Activated CD4-positive, CD25-positive, alpha-beta regulatory T cell (primary cell): ENCODE measurements at places on chromosomes 6 and 20.

DNA sequence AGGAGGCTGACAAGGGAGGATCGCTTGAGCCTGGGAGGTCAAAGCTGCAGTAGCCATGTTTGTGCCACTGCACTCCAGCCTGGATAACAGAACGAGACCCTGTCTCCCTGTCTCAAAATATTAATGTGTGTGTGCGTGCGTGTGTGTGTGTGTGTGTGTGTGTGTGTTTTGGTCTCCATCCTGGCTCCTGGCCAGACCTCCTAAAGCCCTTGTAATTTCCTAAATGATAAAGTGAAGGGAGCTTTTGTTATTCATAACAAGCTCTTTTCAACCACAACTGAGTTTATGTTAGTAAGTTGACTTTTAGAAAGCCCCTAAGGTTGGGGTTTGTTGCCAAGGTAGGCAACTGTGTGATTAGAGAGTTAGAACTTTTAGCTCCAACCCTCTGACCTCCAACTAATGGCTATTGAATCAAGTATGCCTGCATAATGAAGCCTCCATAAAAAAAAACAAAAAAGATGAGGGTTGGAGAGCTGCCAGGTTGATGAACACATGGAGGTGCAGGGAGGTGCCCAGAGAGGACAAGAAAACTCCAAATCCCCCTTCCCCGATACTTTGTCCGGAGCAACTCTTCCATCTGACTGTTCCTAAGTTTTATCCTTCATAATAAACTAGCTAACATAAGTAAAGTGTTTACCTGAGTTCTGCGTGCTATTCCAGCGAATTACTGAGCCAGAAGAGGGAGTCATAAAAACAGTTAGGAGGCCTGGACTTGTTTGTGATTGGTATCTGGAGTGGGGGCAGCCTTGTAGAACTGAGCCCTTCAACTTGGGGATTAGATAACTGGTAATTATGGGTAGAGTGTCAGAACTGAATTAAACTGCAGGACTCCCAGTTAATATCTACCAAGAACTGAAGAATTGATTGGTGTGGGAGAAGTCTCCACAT, 5.3 kb upstream of the AIF1 start:
- no peak for DNase-seq

DNA sequence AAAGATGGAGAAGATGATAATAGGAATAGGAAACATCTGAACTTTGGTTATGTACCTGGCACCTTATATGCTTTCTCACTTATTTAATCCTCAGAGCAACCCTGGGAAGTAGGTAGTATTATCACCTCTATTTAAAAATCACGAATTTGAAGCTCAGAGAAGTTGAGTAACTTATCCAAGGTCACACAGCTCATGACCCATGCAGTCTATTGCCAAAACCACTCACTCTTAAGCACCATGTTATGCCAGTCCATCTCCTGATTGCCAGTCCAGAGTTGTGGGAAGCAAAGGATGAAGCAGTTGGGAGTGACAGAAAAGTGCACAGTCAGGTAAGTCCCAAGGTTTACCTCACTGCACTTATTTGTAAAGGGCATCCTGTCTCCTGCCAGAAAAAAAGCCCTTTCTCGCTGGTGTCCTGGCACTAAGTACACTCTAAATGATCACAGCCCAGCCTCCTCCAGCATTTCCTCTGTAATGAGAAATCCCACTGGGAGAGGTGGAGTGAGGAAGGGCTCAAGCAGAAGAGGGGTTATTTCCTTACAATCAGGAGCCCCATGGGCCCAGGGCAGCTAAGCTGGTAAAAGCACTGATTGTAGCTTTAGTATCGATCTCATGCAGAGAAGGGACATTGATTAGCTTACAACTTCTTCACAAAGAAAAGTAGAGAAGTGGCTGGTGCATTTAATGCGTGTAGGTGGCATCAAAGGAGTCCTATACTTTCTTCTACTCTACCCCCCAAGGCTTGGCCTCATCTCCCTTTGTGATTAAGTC, 21.3 kb upstream of the SCGN start:
- no peak for DNase-seq

DNA sequence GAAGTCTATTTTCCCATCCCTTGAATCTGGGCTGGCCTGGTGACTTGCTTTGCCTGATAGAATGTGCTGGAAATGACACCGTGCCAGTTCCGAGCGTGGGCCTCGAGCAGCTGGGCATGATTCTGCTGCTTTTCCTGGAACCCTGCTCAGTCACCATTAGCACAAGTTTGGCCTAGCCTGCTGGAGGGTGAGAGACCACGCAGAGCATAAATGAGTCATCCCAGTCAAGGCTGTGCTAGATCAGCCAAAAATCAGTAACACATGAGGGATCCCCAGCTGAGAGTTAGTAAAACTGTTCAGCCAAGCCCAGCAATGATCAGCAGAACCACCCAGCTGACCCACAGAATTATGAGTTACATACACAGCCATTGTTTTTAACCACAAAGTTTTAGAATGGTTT, 74.8 kb upstream of the TOP1 start:
- DNase-seq = no peak

- DNase-seq = no peak
Measured at GRCh38 chr6:1747003-1747402, 137.3 kb downstream of the FOXC1 start.

GRCh38 chr6:99362678-99363268, 13.3 kb upstream of the FAXC start:
- no peak for DNase-seq

DNA sequence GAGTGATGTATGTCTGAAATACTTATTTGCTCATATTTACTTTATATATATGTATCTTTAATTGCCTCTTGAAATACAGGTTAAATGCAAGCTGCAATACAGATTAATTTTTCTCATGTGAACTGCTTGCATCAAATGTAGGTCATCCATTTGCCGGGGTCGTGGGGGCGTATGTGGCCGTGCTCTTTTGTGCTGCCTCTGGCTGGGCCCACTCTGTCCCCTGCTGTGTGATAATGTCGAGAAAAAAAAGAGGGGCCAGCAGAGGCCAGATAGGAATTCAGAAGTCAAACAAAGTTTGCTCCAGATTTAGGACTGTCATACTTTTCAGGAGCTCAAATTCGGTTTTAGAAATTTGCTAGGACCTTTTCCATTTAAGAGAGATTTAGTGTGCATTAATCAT, 459.6 kb upstream of the SOX4 start:
- no peak for DNase-seq

- DNase-seq = no peak
Measured at GRCh38 chr20:44203161-44203560, 7.4 kb downstream of the OSER1 start.

- DNase-seq = no peak
Measured at GRCh38 chr20:59006864-59007664, at the start of gene CTSZ. CTSZ (minus strand) TSS chr20:59007254; CDS start chr20:59007128, 126 bp downstream.

- DNase-seq = no peak
Measured at GRCh38 chr6:52136055-52136454, 48.6 kb upstream of the PKHD1 start.

DNA sequence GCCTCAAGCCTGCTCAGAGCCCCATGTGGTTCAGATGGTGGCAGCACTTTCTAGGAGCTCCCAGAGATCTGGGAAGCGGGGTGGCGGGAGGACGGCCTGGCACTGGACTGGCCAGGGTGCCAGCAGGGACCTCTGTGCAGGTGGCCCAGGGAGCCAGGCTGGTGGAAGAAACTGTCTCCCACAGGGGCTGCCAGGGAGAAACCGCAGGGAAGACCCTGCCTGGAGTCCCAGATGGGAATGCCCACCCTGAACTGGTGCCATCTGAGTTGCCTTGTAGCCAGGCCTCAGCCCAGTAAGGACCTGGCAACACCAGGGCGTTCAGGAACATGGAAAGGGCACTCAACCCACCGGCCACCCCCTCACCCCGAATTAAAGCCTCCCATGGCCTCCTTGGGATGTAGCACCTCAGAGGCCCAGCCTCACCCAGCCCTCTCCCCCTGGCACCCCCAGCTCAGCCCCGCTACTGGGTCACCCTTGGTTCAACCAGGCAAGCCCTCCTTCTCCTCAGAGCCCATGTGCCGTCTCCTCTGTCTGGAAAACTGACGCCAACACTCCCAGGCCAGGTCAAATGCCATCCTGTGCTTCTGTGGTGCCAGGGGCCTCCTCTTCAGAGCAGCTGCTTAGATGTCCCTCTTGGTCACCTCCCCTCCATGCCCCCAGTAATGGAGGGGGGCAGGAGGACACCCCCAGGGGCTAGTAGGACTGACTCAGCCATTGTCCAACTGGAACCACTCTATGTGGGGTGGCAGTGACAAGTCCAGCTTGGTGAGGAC, 5.9 kb upstream of the C20orf144 start:
- DNase-seq = no peak

DNA sequence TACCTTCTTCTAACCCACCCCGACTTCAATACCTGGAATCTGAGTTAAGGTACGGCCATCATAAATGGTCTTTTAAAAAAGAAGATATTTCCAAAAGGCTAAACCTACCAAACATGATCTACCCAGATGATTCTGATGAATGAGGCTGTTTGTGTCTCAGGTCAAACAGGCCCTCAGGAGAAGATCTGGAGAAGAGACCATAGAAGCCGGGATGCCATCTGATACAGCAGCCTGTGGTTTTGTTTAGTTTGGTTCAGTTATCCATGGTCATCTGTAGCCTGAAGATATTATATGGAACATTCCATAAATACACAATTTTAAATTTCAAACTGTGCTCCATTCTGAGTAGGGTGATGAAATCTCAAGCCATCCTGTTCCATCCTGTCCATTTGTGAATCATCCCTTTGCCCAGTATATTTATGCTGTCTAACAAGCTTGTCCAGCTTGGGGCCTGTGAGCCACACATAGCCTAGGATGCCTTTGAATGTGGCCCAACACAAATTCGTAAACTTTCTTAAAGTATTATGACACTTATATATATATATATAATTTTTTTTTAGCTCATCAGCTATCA, 4.0 kb upstream of the CAP2 start:
- no peak for DNase-seq

- DNase-seq = no peak
Measured at GRCh38 chr6:145155411-145155810, 579.9 kb downstream of the EPM2A start.

- DNase-seq = no peak
Measured at GRCh38 chr6:52548999-52549398, 27.9 kb downstream of the TRAM2 start.

- no peak for DNase-seq
Measured at GRCh38 chr20:57211908-57212533, 54.4 kb downstream of the BMP7 start.

DNA sequence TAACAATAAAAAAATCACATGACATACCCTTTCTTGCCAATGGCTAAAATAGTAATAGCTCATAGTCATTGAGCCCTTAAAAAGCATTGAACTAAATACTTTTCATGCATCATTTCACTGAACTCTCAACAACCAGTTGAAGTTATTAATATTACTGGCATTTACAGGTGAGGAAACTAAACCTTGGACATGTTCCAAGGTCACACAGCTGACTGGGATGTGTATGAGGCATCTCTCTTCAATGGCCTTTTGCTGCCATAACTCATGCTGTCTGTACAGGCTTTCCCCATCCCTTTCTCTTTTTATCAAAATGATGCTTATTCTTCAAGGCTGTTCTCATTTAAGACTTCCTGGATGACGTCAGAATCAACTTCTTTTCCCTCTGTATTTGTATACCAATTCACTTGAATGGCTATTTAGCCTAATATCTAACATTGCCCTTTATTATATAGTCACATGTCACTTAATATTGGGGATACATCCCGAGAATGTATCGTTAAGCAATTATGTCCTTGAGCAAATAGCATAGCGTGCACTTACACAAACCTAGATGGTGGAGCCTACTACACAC, 476.4 kb downstream of the KIF16B start:
- no peak for DNase-seq

DNA sequence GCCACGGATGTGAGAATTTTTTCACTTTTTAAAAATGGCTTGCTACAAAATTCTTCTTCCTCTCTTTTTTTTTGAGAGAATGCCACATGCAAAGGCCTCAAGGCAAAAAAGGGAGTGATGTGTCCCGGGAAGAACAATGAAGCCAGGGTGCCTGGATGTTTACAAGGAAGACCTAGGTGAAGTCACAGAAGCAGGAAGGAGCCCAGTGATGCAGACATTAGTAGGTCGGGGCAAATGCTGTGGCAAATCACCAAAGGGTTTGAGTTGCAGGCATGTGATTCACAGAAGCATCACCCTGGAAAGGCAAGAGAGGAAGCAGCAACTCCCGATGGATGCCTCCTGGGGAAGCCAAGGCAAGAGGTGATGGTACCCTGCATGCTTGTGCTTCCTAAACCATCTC, 46.8 kb downstream of the FARS2 start:
- no peak for DNase-seq

DNA sequence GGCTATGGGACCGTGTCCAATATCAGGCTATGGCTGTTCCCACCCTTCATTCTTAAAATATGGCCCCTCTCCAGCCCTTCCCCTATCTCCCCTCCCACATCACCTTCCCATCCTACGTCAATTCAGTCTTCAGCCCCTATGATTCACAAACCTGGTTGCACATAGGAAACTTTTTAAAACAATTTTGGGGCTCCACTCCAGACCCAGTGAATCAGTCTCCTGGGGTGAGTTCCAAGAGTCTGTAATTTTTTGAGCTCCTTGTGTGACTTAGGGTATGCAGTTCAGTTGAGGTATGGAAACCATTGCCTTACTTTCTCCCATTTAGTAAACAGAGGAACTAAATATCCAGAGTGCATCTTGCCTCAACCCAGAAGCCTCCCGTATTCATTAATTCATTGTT, 5.5 kb downstream of the HNF4A start:
- DNase-seq = no peak

DNA sequence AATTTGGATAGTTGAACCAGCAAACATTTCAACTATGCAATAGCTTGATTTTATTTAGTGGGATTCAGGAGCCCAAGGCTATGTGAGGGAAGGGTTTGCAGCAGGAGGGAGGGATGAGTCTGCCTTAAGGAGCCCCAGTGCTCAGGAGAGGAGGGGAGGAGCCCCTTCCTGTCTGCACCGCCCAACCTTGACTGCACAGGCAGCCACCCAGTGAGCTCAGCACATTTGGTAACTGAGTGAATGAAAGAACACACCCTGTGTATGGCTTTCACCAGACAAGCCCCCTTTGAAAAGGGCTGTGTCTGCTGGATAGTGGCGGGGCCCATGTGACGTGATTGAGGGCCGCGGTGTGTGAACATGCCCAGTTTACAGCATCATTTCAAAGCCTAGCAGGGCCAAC, 17.0 kb downstream of the DACT2 start:
- no peak for DNase-seq

GRCh38 chr6:150118627-150119026, 24.2 kb upstream of the PPP1R14C start:
- no peak for DNase-seq

GRCh38 chr20:17142666-17143065, 84.2 kb upstream of the PCSK2 start:
- no peak for DNase-seq

GRCh38 chr6:134884752-134885151, 65.1 kb downstream of the ALDH8A1 start:
- DNase-seq = no peak

DNA sequence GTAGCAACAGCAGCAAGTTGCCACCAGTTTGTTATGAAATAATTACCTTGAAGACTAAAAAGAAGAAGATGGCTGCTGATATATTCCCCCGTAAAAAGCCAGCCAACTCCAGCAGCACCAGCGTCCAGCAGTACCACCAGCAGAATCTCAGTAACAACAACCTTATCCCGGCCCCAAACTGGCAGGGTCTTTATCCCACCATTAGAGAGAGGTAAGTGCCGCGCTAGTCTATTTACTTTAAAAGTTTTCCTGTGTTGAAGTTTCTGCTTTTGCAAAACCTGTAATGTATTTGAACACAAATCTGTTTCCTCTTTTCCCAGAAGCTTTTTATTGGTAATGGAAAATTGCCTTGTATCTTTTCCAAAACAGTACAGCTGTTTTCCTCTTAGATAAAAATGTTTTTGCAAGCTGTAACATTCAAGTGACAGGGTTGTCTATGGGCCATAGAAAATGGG, 725 bp downstream of the BTBD3 start:
- DNase-seq = no peak
